ENCODE measurements at places on chromosomes 3 and 15. TPM values are rescaled to one million over a fixed set of nuclear protein-coding genes. Genes with fewer than 3 reads are reported as not detected.

ARNT2 gene
- 75.5 TPM for total RNA-seq

KY gene
- total RNA-seq = 2.1 TPM

TATDN2 gene
- total RNA-seq = 21.2 TPM

ADCY5 gene
- 23.5 TPM for total RNA-seq

DNA sequence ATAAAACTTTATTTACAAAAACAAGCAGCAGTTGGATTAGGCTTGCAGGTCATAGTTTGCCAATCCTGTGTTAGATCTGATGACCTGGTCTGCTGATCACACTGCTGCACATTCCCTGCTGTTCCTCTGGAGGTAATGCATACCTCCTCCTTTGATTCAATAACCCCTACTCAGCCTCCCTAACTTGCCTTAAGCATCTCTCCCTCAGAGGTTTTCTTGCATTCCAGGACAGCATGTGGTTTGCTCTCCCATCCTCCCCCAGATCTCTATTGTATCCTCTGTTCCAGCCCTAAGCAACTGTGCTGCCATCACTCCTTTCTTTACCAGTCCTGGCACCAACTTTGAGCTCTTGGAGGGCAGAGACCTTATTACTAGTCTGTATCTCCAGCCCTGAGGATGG lies 63.4 kb downstream of the CACNA2D3 start:
- DNase-seq = no peak

- no peak for DNase-seq
These were observed 45.7 kb downstream of the TRIM42 start for GRCh38 chr3:140723576-140723975.

DNA sequence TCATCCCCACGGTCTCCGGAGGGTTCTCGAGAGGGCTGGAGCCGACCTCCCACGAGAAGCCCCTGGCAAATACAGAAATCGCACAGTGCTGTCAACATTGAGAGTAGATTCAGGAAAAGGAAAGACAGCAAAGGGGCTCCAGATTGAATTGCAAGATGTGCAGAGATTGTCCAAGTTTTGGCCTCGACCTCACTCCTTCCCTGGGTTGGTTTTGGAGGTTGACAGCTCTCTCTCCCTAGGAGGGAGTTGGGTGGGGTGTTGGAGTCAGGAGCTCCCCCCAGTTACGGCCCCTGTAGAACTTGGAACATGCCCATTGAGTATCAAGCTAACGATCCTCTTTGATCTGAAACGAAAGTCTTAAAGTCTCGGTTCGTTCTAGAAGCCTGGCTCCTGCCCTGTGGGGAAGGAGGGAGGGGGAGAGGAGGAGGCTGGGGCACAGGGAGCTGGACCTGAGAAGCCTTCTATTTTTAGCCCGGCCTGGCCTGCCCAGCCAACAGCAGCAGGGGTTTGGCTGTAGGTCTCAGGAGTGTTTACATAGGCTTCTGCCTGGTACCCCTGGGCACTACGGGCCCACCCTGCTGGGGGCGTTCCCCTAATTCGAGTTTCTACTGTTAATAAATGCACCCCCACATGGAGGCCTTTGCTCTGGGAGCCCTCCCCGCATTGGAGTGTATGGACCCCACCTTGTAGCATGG lies 672 bp upstream of the KY start:
- peak; percentile 83 for DNase-seq

GRCh38 chr3:69161587-69162307 lies 39.4 kb upstream of the LMOD3 start:
- peak; percentile 48 for DNase-seq

DNA sequence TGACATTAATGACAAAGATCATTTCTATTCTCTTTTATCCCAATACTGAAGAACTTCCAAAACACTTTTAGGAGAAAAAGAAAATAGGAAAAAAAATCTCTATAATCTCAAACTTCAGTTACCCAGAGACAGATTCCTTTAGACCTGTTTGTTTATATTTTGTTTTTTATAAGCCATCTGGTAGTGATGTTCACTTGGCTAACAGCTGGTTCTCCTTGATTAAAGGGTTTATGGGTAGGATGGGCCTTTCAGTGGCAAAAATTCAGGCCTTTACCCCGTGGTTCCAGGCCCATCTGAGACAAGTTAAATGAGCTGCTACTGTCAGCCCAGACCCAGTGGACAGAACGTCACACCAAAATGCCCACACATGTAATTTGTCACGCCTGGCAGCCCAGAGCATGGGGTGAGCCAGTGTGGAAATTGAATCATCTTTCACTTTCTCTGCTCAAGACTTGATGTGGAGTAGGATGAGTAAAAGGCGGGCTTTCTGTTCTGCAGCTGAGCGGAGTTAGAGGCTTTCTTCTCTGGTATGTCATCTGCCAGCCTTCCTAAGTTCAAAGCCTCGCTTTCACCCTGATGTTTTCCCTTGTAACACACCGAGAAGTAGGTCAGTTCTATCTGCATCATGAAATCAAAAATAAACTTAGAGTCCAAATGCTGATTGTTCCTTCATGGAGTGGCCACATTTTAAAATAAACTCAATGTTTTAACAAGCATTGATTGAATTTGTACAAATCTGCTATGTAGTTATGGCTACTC lies 62.5 kb upstream of the SKOR1 start:
- no peak for DNase-seq

DNA sequence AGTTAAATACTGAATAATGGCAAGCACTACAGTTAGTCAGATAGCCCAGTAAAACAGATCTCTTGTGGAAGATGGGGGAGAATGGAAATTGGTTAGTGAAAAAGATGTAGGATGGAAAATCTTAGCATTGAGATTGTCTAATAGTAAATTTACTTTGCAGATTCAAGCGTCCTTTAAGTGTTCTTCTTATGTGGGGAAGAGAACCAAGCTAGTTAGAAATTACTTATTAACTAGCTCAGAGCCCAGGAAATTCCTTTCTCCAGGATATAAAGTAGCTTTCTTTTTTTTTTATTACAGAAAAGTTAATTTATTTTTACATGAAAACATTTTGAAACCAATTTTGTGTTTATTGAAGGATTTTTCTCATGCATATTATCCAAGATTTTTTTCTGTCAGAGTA lies 36.7 kb downstream of the TIPARP start:
- DNase-seq = no peak

Measured in cerebellum (tissue), 4 donors.